Globus pallidus (tissue), 1 donor: ENCODE measurements at places on chromosomes 4 and X.

DNA sequence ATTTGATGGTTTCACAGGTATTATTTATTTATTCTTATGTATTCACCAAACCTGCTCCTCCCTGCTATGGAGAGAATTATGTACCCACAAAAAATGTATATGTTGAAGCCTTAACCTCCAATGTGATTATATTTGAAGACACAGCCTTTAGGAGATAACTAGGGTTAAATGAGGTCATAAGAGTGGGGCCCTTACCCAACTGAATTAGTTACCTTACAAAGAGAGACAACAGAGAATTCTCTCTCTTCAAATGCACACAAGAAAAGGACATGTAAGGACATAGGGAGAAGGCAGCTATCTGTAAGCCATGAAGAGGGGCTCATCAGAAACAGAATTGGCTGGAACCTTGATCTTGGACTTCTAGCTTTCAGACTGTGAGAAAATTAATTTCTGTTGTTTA, 44.0 kb downstream of the ZGRF1 start:
- no peak for DNase-seq

DNA sequence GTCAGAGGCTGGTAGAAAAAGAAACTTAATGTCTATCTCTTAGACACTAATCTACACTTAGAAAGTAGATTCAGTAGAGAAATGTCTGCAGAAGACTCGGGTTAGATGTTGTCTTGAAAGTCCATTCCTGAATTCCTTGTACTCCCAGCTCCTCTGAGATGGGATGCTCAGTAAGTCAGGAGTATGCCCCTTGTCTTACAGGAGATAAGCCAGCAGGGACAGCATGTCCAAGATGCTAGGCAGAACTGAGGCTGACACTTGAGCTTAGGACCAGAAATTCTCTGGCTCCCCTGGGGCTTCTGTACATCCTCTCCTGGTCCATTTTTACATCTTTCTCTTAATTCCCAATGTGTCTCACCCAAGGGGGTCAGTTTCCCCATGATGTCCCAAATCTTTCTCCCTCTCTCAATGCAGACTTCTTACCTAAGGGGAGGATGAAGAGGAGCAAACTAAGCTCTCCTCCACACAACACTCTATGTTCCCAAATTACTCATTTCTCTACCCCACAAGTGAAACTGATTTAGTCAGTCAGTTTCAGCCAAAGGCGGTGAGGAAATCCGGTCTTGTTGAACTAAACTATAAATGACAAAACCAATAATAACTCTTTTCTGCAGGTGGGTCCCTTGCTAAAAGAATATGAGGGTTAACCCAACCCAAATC, 558.2 kb upstream of the DIPK2B start:
- DNase-seq = no peak

DNA sequence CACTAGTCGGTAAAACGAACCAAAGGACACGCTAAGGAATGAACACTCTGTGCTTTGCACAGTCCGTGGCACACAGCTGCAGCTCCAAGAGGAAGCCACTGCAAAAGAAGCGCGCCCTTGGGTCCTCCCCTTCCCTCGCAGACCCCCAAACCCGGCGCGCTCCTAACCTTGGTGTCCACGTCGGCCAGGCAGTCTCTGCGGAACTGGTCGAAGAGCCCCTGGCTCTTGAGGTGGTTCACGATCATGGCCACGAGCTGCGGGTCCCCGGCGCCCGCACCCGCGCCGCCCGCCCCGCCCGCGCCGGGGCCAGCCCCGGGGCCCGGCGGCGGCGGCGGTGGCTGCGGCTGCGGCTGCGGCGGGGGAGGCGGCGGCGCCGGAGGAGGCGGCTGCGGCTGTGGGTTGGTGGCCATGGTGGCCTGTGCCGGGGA, 333 bp downstream of the BOD1L1 start:
- DNase-seq = no peak

DNA sequence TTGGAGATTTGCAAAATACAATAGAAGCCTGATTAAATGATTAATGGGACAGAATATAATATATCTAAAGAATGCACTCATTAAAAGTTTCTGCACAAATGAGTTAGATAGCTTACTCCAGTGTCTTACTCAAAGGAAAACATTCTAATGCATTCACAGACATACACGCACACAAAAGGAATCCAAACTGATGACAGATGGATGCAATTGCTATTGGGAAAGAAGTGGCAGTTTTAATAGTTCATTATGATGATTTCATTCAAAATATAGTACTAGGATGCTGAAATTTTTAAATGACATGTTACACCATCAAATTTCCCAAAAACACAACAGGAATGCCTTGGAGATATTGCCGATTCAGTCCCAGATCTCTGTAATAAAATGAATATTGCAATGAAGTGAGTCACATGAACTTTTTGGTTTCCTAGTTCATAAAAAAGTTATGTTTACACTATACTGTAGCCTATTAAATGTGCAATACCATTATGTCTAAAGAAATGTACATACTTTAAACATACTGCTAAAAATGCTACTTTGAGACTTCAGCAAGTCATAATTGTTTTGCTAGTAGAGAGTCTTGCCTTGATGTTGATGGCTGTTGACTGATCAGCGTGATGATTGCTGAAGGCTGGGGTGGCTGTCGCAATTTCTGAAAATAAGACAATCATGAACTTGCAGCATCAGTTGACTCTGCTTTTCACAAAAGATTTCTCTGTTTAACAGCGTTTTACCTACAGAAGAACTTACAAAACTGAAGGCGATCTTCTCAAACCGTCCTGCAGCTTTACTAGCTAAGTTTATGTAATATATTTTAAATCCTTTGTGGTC, 45.6 kb downstream of the BBS12 start:
- no peak for DNase-seq

- DNase-seq = no peak
Observed at GRCh38 chr4:3255611-3256186, 6.7 kb downstream of the MSANTD1 start.

- no peak for DNase-seq
Observed at GRCh38 chrX:45811326-45811725, 610.6 kb upstream of the DIPK2B start.

DNA sequence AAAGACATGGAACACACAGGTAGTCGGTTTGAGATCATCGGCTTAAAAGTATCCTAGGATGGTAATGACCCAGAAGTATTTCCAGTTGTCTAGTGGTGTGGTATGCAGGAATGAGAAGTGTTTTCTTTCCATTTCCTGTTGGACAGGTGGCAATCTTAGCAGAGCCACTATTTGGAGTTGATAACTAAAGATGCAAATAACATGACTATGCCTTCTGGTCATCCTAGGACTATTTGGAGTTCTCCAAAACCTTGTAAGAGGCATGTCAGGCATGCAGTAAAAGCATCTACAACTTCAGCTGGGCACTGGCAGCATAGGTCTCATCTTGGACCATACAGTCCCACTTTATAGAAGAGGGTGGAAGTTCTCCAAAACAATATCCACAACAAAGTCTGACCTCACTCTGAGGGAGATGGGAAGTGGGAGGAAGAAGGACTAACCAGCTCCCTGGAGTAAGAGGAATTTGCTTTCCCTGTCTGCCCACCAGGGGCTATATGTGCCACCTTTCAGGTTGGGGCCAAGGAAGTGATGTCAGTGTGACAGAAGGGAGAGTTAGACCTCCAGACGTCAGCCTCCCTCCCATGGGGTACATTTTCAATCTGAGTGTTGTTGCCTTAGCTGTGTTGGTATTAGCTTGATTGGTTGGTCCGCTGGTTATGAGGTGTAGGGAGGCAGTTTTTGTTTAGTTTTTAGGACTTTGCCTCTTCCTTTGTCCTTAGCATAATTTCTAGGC, 101.2 kb upstream of the MYOZ2 start:
- DNase-seq = no peak

- DNase-seq = no peak
Observed at GRCh38 chrX:19863857-19864223, 23.6 kb downstream of the SH3KBP1 start.
